ENCODE measurements at places on chromosomes 16 and 17. TPM values are rescaled to one million over a fixed set of nuclear protein-coding genes. Genes with fewer than 3 reads are reported as not detected.

GPRC5C gene
- total RNA-seq, result not detected

SNTB2 gene
- total RNA-seq, result 65.7 TPM

ZNF778 gene
- total RNA-seq, result 7.6 TPM

TPSD1 gene
- not detected for total RNA-seq

PLLP gene
- not detected for total RNA-seq

LRRC45 gene
- total RNA-seq, result 10.2 TPM

ODAD4 gene
- total RNA-seq, result 0.69 TPM

CCL16 gene
- total RNA-seq, result not detected

KRTAP4-4 gene
- total RNA-seq, result not detected

SLFN5 gene
- total RNA-seq, result 64.8 TPM

ABCC3 gene
- 20.6 TPM for total RNA-seq

TBC1D3I gene
- 0.23 TPM for total RNA-seq

CYGB gene
- total RNA-seq, result 0.11 TPM

CDK3 gene
- 1.9 TPM for total RNA-seq

DLX3 gene
- not detected for total RNA-seq

AXIN1 gene
- 14.2 TPM for total RNA-seq

FUS gene
- 275 TPM for total RNA-seq

CLEC10A gene
- total RNA-seq, result not detected

HSD3B7 gene
- 23.5 TPM for total RNA-seq

TANGO6 gene
- total RNA-seq, result 19.5 TPM

KRTAP4-7 gene
- total RNA-seq, result not detected

BLTP2 gene
- 111 TPM for total RNA-seq

SCIMP gene
- total RNA-seq, result not detected

PRCD gene
- not detected for total RNA-seq

GP1BA gene
- not detected for total RNA-seq

C16orf92 gene
- not detected for total RNA-seq

TK1 gene
- total RNA-seq, result 70.0 TPM

Measured in HFFc6 (cell line).